Naive thymus-derived CD4-positive, alpha-beta T cell (primary cell): ENCODE measurements at places on chromosomes 5 and 9. TPM values are rescaled to one million over a fixed set of nuclear protein-coding genes. Genes with fewer than 3 reads are reported as not detected.

- DNase-seq, result no peak
These were observed 123.2 kb downstream of the SNCAIP start for GRCh38 chr5:122435234-122435633.

DNA sequence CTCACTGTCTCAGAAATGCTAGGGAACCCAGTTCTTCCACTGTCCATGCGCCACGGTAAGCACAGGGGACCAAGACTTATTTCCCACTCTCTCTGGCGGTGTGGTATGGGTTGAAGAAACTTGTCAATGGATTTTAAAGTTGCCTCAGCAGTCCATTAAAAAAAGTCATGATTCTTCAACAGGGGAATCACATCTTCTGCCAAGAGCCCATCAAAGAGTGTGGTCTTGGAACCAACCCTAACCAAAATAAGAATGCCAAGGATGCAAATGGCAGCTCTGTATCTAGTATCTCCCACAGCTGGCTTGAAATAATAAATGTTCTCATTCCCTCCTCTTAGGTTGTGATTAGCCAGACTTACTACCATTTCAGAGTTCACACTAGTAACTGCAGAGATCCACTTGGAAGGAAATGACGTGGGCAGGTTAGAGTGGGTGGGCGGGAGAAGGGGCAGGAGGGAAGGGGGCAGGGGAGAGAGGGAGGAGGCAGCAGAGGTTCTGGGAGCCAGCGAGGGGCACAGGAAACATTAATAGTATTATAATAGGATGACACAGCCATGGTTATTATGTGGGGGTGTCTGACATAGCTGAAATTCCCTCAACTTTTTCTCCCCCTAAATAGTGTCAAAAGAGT, 17.6 kb downstream of the PTCH1 start:
- DNase-seq, result no peak

GRCh38 chr5:424301-425110, 18.5 kb upstream of the EXOC3 start:
- no peak for DNase-seq

GRCh38 chr5:107580889-107581820, 89.6 kb downstream of the EFNA5 start:
- no peak for DNase-seq

DNA sequence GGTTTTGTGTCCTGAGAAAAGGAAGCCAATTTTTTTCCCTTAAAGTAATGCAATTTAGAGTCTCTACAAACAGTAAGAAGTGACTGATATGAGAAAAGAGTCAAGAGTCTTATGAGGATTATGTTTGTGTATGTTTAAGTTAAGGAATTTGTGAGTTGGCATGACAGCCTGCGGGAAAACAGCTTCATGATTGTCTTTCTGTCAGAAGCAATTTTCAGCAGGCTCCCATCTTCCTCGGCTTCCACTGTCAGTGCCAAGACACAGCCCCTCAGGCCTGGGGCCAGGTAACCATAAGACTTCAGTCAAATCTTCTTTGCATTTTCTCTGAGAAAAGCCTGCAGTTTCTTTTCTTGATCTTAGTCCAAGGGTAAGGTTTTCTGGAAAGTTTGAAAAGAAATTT, 17.0 kb upstream of the SELENOP start:
- DNase-seq, result no peak

DNA sequence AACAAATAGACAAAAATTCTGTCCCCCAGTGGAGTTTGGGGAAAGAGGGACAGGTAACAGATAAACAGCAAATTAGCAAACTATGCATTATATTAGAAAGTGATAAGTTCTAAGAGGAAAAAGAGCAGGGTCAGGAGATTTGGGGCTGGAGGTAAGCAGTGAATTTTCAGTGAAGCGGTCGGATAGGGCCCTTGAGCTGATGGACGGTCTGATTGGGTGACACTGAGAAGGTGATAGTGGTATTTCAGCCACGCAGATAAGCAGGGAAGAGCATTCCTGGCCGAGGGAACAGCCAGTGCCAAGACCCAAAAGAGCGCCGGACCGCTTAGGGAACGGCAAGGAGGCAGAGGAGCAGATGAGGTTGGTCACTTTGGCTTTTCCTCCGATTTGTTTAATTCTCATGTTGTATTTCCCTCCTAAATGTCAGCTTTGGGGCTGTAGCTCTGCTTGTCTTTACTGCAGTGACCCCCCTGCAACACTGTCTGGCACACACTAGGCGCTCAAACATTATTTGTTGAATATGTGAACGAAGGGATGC, 1.1 kb upstream of the PTPN3 start:
- DNase-seq, result no peak

- DNase-seq, result no peak
These were observed 47.5 kb downstream of the SPATA31D1 start for GRCh38 chr9:82036086-82036485.

DNA sequence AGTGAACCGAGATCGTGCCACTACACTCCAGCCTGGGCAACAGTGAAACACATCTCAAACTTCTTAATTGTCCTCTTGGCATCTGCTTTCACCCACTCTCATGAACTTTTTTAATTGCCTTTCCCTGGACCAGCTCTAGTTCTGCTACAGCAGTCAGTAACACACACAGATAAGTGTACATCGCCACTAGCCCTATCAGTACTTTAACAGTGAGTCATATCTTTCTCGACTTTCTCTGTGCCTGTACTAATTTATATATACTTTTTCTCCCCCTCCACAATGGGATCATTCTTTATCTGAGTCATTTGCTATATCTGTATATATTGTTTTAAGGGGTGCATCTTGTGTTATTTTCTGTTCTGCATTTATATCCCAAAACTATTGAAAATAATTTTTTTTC, 6.7 kb downstream of the CDC37L1 start:
- no peak for DNase-seq

The NAIP gene
- polyA plus RNA-seq, result 1.2 TPM

The SPINK7 gene
- not detected for polyA plus RNA-seq
